ENCODE measurements at places on chromosomes 7 and 10. TPM values are rescaled to one million over a fixed set of nuclear protein-coding genes. Genes with fewer than 3 reads are reported as not detected.
A peak's percentile ranks its signal among the peaks of the same experiment; 100 is the strongest.

Gene GIMAP4
- total RNA-seq: not detected

Gene NME8
- not detected for total RNA-seq

Gene NAT16
- total RNA-seq: not detected

Gene OR2A42
- total RNA-seq: not detected

Gene CYP2C19
- total RNA-seq: not detected

Gene ERVW-1
- not detected for total RNA-seq

- DNase-seq: no peak
Observed at GRCh38 chr7:137001041-137001440, 132.6 kb downstream of the CHRM2 start.

DNA sequence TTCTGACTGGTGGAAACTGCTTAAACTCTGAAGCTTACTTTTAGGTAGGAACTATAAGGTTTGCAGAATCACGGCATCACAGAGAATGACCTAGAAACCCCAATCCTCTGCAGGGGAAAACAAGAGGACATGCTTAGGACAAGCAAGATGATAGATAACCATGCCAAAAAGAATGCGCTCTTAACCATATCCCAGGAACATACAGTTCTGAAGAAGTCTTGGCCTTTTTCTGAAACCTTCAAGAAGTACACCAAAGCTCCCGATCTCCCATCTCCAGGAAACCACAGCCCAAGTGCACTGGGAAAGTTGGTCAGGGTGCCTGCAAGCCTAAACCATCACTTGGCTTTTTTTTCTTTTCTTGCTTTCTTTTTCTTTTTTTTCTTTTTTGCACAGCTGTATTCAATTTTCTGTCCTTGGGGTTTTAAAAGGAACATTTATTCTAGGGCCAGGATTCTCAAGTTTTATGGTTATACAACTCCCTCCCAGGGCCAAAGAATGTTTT is 12.2 kb upstream of the SVIL start:
- DNase-seq: no peak

DNA sequence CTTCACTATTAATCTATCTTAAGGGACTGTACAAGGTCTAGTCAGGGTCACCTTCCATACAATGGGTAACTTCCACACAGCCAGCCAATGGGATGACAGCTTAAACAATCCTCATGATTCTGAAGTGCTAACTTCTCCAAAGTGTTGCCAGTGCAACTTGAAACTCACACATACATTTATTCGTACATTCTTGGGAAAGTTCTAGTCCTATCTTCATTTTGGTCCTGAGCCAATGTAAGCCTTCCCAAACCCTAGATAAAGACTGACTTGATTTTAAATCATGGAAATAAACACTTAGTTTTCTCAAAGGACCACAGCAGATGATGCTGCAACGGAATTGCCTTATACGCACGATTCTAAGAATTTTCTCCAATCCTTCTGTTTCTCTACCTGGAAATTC is 117.5 kb upstream of the COL1A2 start:
- DNase-seq: no peak

GRCh38 chr7:24536682-24537081 is 36.6 kb upstream of the PALS2 start:
- DNase-seq: no peak

- DNase-seq: no peak
Observed at GRCh38 chr7:431658-432111, 88.0 kb downstream of the PDGFA start.

DNA sequence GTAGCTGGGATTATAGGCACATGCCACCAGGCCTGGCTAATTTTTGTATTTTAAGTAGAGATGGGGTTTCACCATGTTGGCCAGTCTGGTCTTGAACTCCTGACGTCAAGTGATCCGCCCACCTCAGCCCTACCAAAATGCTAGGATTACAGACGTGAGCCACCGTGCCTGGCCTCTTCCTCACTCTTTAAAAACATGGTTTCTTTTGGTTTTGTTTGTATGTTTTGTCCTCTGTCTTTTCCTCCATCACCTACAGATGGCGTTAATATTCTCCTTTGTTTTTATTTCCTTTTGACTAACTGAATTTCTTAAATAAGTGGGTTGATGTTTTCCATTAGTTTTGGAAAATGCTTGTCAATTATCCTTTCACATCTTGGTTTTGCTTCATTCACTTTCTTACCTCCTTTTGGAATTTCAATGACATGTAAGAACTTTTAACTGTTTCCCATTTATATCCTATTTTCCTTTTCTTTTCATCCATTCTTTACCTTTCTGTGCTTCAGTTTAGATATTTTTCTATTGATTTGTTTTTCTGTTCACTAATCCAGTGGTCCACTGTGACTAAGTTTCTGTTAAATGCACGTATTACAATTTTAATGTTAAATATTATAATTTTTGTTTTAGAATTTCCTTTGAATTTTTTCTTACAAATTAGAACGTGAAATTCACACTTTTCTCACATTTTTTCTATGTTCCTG is 104.1 kb downstream of the ZNF467 start:
- DNase-seq: peak; percentile 50

- DNase-seq: no peak
Observed at GRCh38 chr10:113515161-113515560, 37.7 kb upstream of the HABP2 start.

DNA sequence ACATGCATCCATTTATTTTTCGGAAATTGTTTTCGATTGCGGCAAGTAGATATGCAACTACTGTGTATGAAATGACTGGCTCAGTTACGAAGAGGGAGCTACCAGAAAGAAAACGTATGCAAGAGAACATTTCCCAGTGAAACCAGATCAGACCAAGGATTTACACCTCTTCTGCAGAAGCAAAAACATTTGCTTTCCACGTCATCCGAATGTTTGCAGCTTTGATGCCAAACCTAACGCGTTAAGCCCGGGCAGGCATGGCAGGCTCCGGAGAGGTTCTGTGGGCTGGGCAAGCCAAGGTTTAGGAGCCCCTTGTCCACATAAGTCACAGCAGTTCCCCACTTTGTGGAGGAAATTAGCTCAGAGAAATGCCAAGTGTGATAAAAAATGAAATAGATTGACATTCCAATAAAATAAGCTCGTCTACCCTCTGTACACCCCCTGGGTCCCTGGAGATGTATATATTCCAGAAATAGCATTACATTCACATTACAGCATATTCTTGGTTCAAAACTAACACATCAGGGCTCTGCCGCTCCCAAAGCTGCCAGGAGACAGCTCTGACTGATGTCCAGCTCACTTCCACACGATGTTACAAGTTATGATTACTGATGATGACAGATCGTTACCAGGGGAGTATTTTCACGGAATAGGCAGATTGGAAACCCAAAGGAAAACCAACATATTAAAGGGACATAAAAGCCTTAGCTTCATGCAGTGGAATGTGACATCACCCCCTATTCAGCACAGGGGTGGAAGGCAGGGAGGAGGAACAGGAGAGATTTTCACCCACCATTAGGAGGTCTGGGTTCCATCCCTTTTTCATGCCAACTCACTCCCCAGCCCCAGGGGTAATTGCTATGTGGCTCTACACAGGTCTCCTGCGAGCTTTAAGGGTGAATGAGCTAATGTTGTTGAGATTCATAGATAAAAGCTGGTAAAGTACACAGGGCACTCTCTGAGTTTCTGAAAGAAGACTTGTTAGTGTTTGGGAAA is 81.5 kb downstream of the LYZL1 start:
- DNase-seq: no peak

- DNase-seq: no peak
Observed at GRCh38 chr10:119191881-119192280, 13.3 kb upstream of the PRDX3 start.

- no peak for DNase-seq
Observed at GRCh38 chr10:120691625-120692024, 159.5 kb upstream of the WDR11 start.

DNA sequence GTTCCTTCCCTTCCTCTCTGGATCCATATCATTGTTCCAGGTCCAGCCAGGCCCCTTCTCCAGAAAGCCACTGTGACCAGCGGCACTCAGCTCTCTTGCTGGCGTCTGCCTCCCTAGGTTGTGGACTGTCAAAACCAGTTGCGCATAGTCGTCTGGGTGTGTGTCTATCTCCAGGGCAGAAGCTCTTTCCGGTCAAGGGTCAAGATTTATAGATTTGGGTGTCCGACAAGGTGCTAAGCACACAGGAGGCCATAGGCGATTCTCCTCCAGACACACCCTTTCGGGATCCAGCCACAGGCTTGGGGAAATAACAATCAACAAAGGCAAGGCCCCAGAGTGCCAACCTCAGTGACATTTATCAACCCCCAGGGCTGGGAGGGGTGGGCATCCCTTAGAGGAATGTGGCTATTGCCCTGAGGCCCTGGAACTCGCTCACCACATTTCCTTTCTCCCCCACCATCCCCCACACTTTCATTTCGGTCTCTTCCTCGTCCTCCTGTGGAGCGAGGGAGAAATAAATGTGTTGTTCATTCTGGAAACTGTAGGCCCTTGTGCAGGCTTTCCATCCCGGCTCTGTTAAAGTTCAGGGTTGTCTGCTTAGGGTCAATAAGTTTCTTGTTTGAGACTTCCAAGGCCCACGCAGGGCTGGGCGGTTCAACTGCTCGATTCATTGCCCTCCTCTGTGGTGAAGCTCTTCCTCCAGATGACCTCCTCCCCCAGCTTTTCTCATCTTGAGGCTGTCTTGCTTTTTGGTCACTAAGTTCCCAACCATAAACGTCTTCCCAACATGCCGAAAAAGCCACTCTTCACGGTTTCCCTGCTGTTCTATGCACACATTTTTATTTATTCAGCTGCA is 57.9 kb downstream of the AFAP1L2 start:
- DNase-seq: no peak

GRCh38 chr7:79540592-79540991 is 87.1 kb upstream of the MAGI2 start:
- DNase-seq: no peak

GRCh38 chr7:12093365-12093764 is 117.7 kb upstream of the TMEM106B start:
- no peak for DNase-seq

GRCh38 chr10:18620856-18621255 is 30.5 kb downstream of the NSUN6 start:
- DNase-seq: no peak

- no peak for DNase-seq
Observed at GRCh38 chr10:128877936-128878335, 589.1 kb upstream of the MGMT start.

DNA sequence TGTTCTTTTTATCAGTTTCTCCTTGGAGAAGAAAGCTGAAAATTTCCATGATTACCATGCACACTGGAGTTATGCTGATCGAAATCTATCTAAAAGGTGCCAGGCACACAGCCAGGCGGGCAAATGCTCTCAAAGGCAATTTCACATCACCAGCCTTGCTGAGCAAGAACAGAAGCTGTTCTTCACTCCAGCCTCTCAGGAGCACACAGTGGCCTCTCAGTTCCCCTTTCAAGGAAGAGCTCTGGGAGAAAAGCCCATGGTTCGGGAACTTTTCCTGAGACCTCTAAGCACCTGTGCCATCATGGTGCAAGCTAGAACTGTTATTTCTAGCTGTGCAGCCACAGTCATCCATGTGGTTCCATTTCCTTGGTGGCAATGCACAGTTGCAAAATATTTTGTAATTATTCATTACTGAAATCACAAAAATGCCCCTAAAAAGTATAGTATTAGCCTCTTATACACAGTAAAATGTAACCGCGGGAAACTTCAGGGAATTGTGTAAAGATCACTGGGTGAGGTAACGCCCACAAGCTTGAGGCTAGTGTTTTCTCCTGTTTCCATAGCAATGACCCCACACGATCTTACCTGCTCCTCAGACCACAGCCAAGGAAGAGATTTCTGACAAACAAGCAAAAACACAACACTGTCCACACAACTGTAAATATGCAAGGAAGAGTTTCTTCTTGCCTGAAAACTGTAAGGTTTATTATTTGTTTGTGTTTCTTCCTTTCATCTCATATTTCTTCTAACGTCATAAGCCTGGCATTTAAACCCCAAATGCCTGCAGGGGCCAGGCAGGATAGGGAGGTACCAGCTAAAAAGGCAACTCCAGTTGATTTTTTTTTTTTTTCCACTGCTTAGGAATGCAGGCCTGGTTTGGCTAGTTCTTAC is 121.2 kb downstream of the FAM107B start:
- peak; percentile 34 for DNase-seq

DNA sequence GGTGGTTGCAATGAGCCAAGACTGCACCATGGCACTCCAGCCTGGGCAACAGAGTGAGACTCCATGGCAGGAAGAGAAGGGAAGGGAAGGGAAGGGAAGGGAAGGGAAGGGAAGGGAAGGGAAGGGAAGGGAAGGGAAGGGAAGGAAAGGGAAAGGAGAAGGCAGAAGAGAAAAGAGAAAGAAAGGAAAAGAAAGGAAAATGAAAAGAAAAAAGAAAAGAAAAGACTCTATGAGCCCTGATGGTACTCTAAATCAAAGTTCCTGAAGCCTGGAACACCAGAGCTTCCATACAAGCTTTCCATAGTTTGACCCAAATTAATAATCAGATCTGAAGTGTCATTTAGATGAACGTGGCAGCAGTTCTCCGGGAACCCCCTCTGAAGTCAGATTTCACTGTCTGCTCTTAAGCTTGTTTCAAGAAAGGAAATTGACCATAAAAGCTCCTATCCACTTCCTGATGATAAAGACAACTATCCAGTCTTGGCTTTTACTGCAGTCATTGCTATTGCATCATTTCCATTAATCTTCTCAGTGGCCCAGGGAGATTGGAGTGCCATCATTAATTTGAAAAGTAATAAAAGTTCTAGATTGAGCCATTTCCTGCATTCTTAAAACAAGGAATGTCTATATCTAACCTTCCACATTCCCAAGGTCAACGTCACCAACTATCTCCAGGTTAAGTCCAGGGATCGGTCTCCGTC is 44.2 kb upstream of the FRMD4A start:
- DNase-seq: no peak

DNA sequence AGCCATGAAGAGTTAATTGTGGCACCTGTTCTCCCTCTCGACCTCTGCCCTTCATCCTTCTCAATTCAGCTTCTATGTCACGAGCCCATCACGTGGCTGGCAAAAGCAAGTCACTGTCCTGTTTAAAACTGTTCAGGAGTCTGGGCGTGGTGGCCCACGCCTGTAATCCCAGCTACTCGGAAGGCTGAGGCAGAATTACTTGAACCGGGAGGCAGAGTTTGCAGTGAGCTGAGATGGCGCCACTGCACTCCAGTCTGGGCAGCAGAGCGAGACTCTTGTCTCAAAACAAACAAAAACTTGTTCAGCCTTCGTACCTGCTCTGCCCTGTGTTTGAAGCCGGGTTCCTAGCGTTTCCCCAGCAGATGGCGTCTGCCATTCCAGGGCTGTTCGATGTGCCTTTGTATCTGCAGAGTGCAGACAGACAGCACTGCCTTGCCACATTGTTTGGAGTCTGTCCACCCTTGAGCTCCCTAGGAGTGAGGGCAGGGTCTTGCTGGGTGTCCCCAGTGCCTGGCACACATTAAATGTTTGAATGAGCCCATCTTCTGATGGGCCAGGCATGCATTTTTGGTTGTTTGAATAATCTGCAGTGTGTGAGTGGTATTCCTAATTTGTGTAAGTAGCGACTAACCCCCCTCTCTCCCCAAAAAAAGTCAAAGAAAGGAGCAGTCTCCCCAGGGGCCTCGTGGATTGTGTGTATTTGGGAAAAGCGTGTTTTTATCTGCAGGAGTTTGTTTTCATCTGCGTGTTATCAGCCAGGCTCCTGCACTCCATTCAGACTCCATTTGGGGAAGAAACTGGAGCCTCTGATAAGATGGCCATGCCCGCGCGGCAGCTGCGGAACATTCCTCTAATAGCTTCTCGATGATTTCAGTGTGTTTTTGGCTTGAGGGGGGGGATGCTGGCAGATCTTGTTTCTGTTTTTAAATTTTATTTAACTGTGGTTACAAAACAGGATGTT is 61.2 kb downstream of the DNAJB6 start:
- peak; percentile 56 for DNase-seq
